ENCODE measurements at places on chromosomes 3 and 15.

DNA sequence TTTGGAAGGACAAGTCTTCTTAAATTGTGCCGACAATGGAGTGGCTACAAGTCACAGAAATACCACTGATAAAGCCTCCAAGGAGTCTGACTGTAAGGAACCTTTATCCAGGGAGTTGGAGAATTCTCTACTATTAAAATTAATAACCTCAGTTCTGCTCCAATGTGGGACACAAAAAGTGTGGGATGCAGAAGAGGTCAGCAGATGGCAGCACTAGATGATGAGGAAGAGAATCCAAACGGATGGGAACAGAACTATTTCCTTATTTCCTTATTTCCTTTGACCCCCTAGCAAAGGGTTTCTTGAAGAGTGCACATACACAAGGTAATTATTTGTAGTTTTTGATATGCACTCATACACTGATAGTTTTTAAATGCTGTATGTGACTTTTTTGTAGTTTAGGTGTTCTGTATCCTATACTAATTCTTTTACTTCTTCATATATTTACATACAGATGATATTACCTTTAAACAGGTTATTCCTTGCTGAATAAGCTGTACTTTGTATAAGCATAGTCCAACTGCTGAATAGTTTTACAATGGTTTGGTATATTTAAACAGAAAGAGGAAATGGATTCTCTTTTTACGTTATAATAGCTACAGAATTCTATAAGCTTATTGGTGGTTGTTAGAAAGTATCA is 25.6 kb upstream of the NLGN1 start:
- DNase-seq: peak; percentile 45

DNA sequence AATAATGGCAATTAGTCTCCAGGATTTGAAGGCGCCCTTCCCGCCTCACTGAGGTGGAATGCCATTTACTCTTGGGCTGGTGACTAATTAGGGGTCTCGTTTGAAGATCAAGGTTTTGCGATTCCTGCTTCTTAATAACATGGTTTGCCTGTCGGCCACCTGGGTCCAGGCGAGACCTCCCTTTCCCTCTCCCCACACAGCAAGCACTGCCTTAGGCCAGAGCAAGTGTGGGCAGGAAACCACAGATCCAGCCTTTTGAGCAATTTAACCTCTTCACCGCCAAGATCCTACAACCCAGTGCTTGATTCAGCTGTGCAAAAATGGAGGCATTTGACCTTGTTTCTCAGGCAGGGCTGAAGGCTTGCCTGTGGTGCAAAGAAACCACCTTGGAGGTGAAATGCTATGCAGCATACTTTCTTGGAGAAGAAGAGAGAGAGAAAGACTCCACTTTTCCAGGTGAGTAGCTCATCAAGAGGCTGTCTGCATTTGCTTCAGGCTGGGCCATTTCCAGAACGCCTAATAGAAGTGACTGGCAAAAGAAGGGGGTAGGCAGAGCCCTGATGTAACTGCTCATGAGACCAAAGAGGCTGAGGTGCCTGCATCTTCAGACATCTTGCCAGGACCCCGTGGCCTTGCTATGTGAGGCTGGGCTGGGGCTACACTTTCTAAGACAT is 34.1 kb upstream of the WNT5A start:
- no peak for DNase-seq

GRCh38 chr3:58667229-58667628 is 655 bp upstream of the FAM3D start:
- DNase-seq: no peak

GRCh38 chr15:85587707-85588411 is 206.9 kb downstream of the KLHL25 start:
- DNase-seq: no peak

GRCh38 chr15:96564546-96564945 is 234.0 kb downstream of the NR2F2 start:
- DNase-seq: no peak

- DNase-seq: no peak
Observed at GRCh38 chr15:20271647-20272046, 270.0 kb downstream of the GOLGA6L6 start.

DNA sequence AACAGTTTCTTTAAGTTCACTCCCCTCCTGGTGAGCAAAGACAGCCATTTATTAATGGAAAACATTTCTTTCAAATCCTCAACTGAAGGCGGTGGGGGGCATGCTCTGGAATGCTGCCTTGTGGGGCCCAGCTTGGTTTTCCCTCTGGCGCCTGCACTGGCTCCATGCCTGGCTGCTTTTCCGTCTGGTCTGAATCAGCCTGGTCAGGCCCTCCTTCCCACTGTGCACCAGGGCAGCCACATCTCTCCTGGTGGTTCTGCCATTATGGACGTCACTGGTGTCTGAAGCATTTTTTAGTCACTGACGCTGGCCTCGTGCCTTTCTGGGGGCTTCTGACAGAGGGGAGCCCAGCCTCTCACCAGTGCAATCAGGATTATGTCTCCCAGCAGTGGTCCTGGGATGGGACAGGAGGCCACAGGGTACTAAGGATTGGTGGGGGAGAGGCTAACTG is 57.6 kb upstream of the APEH start:
- DNase-seq: no peak

DNA sequence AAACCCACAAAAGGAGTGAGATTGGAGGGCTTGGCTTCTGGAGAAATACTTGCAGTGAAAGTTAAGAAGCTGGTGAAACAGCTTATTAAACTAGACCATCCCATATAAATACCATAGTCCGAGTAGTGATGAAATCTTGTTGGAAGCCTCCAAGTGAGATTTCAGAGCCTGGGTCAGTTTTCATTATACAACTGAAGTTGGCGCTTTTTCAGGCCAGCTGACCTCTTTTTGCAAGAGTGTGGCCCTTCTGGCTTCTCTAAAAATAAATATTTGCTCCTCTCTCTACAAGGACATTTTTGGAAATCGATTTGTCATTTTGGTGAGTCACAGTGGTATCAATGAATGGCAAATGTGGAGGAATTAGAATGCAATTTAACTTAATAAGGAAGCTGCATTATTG is 51.2 kb upstream of the THRB start:
- no peak for DNase-seq

- DNase-seq: no peak
Observed at GRCh38 chr3:8713901-8714759, 19.5 kb upstream of the CAV3 start.

- no peak for DNase-seq
Observed at GRCh38 chr15:63677778-63678177, 80.6 kb downstream of the FBXL22 start.

- no peak for DNase-seq
Observed at GRCh38 chr3:197431346-197431910, 124.3 kb downstream of the BDH1 start.

GRCh38 chr15:56992725-56993124 is 74.3 kb downstream of the TCF12 start:
- no peak for DNase-seq

DNA sequence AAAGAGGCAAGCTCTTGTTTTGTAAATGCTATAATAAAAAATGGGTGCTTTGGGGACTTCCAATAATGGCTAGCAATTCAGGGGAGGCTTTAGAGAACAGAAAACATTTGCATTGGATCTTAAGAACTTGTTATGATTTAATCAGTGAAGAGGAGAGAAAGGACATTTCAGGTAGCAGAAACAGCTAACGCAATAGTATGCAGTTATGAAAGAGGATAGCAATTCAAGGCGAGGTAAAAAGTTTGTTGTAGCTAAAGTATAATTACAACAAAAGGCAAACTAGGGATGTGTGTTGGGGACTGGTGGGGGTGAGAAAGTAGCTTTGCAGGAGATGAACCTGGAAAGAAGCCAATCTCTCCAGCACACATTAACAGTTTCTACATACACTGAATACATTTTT is 558.7 kb upstream of the SEMA6D start:
- DNase-seq: no peak

GRCh38 chr15:81485806-81486205 is 111.8 kb upstream of the TMC3 start:
- no peak for DNase-seq

DNA sequence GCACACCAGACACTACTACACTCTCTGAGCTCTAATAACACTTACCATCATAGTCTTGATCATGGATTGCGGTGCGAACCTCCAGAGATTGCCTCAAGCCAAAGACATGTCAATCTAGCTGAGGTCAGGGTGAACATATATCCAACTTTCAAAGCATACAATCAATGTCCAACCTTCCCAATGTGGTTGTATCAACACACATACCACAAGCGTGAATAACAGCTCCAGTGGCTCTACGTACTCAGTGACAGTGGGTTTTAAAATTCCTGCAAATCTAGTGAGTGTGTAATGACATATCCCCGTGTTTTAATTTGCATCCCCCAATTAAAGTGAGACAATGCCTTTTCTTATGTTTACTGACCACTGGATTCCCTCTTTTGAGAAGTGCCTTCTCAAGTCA is 29.6 kb downstream of the SFMBT1 start:
- DNase-seq: no peak

GRCh38 chr3:177196456-177197040 is 734 bp downstream of the TBL1XR1 start:
- no peak for DNase-seq

- no peak for DNase-seq
Observed at GRCh38 chr15:62994975-62995681, 47.4 kb upstream of the TPM1 start.

DNA sequence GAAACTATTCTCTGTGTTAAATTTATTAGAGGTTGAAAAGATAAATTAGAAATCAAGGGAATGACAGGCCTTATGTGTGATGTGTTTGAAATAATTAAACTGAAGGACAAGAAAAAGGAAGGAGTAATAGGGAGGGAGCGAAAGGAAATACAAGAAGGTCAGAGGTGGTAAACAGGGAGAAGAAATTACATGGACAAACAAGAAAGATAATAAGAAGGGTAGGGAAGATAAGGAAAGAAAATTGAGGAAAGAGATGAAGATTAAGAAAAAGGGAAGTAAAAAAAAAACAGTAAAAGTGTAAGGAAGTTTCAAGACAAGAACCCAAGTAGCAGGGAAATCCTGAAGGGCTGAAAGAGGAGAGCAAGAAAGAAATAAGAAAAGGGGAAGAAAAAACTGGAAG is 26.2 kb upstream of the ANXA2 start:
- no peak for DNase-seq

GRCh38 chr15:90598031-90598577 is 68.4 kb downstream of the CRTC3 start:
- no peak for DNase-seq

- no peak for DNase-seq
Observed at GRCh38 chr3:149610351-149611105, 47.3 kb downstream of the WWTR1 start.

- DNase-seq: no peak
Observed at GRCh38 chr15:66848686-66849392, 146.8 kb downstream of the SMAD6 start.

GRCh38 chr3:119295816-119296726 is 1.9 kb downstream of the ARHGAP31 start:
- no peak for DNase-seq

DNA sequence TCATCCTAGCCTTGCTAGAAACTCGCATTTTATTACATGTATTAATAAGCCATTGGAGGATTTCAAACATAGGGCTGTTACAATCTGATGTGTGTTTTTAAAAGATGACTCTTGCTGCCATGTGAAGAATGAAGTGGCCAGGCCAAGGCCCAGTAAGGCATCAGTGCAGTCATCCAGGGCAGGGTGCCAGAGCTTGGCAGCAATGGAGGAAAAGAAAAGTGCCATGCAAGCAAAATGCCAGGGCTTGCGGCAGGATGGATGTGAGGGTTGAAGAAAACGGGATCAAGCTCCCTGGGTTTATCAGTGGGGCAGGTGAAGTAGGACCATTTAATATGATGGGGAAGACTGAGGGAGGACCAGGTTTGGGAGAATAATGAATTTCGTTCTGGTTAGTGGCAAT is 183.6 kb downstream of the MINAR1 start:
- no peak for DNase-seq

- no peak for DNase-seq
Observed at GRCh38 chr3:171431550-171431949, 28.7 kb downstream of the TNIK start.

DNA sequence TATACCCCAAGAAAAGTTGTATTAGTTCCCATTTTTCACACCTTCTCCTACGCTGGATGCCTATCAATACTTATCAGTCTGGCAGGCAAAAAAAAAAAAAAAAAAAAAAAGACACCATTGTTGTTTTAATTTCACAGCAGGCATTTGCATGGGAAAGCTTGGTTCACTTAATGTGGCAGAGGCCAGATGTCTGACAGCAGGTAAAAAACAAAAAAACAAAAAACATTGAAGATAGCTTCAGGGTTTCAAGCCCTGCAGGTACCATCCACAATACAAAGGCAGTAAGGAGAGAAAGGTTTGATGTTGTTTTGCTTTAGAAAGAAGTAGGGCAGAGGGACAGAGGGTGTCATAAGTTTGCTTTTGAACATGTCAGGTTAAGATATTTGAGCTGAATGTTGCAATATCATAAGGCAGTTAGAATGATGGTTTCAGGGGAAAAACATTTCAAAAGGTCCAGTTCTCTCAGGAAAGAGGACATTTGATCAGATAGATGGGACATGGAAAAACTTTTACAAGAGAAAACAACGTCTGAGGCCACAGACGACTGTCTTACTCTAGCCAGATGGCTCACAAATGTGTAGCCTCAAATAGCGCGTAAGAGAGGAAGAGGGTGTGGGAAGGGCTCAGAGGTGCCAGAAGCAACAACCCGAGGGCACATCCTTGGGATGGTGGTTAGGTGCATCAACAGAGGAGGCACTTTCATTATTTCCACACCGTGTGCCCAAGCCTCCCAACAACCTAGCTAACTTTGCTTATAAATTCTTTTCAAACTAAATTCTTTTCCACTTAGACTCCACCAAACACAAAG is 25.7 kb downstream of the PCOLCE2 start:
- peak; percentile 69 for DNase-seq

GRCh38 chr15:83174891-83175290 is 32.7 kb downstream of the HDGFL3 start:
- no peak for DNase-seq

GRCh38 chr3:13164893-13165492 is 91.8 kb upstream of the IQSEC1 start:
- DNase-seq: no peak

DNA sequence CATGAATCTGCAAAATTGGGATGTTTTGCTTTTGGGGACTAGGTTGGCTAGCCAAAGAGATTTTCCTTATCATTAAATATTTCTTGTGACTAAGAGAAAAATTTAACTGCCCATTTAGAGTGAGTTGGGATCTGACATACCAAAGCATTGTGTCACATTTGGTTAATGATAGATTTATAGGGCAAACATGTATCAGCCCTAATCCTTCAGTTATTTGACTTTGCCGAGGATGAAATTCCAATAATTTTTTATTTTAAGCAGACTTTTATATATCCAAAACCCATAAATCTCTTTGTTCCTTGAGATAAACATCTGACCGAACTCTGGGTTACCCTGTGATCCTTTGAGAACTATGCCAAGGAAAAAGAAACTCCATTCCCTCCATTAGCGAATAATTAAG is 218.9 kb downstream of the CDIN1 start:
- DNase-seq: no peak

GRCh38 chr3:95511828-95512227 is 1302.6 kb upstream of the EPHA6 start:
- no peak for DNase-seq

- no peak for DNase-seq
Observed at GRCh38 chr15:66130496-66131034, 123.0 kb downstream of the MEGF11 start.

- no peak for DNase-seq
Observed at GRCh38 chr3:7285505-7285904, 424.6 kb downstream of the GRM7 start.
